Calu3 (cell line): ENCODE measurements at places on chromosomes 16 and 17. TPM values are rescaled to one million over a fixed set of nuclear protein-coding genes. Genes with fewer than 3 reads are reported as not detected.

GRCh38 chr16:16021988-16022682 is 72.7 kb downstream of the ABCC1 start:
- H3K27me3 ChIP-seq: no peaks in the 10 kb centered on the region
- H3K4me1 ChIP-seq: peaks cover 61% of the 10 kb centered on the region
- peak; percentile 93 for DNase-seq

DNA sequence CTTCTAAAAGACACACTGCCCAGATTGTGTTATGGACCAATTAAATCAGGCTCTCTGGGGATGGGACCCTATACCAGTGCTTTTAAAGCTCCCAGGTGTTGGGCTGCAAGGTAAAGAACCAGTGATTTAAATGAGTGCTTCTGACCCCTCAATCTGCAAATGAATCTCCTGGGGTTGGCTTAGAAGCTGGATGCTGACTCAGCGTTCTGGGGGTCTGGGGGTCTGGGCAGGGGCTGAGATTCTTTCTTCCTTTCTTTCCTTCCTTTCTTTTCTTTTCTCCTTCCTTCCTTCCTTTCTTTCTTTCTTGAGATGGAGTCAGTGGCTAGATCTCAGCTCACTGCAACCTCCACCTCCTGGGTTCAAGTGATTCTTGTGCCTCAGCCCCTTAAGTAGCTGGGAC is 2.0 kb upstream of the TVP23A start:
- DNase-seq: no peak
- H3K27me3 ChIP-seq: no peaks in the 10 kb centered on the region
- H3K27ac ChIP-seq: no peak overlapping the region
- H3K36me3 ChIP-seq: peaks cover 5% of the 10 kb centered on the region

- no peaks in the 10 kb centered on the region for H3K27me3 ChIP-seq
- H3K4me1 ChIP-seq: no peaks in the 10 kb centered on the region
- peaks cover 36% of the 10 kb centered on the region for H3K36me3 ChIP-seq
- H3K27ac ChIP-seq: peak overlapping the region; percentile 18
- no peak overlapping the region for H3K4me3 ChIP-seq
Measured at GRCh38 chr16:84462296-84463210, 41.9 kb downstream of the MEAK7 start.

DNA sequence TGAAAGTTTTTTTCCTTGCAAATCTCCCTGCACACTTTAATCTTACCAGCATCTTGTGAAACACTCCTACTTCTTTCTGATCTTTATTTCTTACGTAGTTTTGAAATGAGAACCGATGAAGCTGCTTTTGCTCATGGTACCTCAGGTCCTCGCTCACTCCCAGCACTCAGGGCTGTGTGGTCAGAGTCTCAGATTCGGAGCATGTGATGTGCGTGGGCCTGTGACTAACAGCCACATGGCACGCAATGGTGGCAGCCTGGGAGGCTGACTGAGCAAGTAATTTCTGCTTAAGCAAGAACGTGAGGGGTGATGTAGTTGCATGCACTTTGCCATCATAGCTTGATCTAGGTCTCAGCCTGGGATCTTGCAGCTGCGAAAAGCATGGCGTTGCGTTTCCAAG is 624.3 kb downstream of the MAF start:
- DNase-seq: no peak
- H3K36me3 ChIP-seq: no peaks in the 10 kb centered on the region
- no peaks in the 10 kb centered on the region for H3K27me3 ChIP-seq
- no peaks in the 10 kb centered on the region for H3K4me1 ChIP-seq
- H3K27ac ChIP-seq: no peak overlapping the region

- no peak overlapping the region for H3K27ac ChIP-seq
- peaks cover under 1% of the 10 kb centered on the region for H3K4me1 ChIP-seq
- peaks cover 21% of the 10 kb centered on the region for H3K27me3 ChIP-seq
- H3K4me3 ChIP-seq: no peak overlapping the region
- H3K36me3 ChIP-seq: peaks cover 59% of the 10 kb centered on the region
Measured at GRCh38 chr16:87821376-87822107, 47.8 kb downstream of the SLC7A5 start.

DNA sequence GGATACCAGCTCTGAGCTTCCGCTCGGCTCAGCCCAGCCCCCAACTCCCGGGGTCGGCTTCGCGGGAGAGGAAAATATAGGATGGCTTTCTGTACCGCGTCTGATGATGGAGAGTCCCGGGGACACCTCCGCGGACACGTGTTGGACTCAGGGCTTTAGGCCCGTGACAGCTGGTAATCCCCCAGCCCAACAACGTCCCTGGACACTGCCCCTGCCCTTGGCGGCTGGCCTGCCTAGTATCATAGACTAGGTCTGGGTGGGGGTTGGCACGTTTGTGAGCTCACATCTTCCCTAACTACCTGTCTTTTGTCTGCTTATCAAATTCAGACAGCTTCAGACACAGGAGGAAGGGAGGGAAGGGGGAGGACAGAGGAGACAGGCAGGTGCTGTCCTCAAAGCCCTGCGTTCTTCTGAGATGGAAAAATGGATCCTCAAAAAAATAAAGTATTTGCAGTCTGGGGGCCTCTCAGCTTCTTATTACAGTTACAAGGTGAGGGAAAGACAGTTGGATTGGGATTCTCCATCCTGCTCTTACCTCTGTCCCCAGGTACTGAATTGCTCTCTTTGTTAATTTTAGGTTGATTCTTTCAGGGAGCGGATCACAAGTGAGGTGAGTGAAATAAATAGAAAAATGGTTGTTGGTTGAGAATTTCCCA is 698 bp downstream of the PSME3 start:
- H3K4me3 ChIP-seq: peak overlapping the region; percentile 88
- DNase-seq: no peak
- H3K27me3 ChIP-seq: no peaks in the 10 kb centered on the region
- H3K27ac ChIP-seq: peak overlapping the region; percentile 96

Gene TMEM238L
- total RNA-seq: not detected in 2 replicates

Gene TBC1D26
- total RNA-seq: 0.19 TPM in 1 of 2 replicates, not detected in the other

Gene CD19
- not detected in 2 replicates for total RNA-seq

Gene FAM117A
- total RNA-seq: 14.2 and 14.9 TPM in 2 replicates

Gene SERPINF2
- total RNA-seq: 0.54 and 0.76 TPM in 2 replicates
